ENCODE measurements at places on chromosomes 12 and 14.

DNA sequence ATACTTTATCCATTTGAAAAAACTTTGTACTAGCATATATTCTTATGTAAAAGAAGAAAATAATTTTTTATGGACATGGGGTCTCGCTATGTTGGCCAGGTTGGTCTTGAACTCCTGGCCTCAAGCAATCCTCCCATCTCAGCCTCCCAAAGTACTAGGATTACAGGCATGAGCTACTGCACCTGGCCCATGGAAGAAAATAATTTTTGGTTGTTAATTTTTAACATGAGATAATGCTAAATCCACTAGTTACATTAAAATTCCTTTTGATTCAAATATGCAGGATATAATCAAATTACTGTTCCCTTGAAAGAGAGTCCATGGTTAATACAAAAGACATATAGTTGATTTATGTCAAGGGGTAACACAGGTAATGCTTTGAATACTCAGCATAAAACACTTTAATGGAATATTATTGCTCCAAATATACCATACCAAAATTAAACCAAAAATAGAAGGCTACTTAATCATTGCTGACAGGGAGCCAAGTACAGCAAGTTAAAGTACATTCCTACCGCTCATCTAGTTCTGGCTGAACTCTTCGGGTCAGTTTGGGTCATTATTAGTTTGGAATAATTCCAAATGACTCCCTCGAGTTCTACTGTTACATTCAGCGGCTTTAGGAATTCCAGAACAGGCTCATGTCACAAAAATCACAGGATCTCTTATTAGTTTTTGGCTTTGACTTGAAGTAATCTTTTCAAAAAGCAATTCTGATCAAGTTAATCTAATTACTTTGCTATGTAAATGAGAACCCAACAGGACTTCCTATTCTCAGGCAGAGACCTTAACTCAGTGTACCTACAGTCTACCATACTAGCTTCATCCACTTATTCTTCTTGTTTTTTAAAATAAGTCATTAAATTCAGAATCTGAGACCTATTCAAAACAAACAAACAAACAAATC, 6.1 kb downstream of the SOS2 start:
- DNase-seq = peak; percentile 61

GRCh38 chr12:78392918-78393317, 471.7 kb upstream of the SYT1 start:
- DNase-seq = peak; percentile 10

DNA sequence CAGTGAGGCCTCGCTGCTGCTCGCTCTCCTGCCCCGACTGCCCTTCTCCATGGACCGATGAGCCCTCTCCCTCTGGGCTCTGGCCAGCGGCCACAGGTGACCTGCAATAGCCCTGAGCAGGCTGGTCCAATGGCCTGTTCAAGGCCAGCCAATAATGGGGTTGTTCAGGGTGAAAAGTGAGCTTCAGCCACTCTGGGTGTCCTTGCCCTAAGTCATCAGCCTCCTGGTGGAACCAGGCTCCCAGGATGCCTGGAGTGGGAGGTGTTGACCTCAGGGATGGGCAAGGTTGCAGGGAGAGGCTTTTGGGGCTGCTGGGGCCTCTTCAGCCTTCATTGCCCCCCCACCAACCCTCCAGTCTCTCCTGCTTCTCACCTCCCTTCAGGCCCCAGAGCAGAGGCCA, 79.7 kb downstream of the RFLNA start:
- no peak for DNase-seq

DNA sequence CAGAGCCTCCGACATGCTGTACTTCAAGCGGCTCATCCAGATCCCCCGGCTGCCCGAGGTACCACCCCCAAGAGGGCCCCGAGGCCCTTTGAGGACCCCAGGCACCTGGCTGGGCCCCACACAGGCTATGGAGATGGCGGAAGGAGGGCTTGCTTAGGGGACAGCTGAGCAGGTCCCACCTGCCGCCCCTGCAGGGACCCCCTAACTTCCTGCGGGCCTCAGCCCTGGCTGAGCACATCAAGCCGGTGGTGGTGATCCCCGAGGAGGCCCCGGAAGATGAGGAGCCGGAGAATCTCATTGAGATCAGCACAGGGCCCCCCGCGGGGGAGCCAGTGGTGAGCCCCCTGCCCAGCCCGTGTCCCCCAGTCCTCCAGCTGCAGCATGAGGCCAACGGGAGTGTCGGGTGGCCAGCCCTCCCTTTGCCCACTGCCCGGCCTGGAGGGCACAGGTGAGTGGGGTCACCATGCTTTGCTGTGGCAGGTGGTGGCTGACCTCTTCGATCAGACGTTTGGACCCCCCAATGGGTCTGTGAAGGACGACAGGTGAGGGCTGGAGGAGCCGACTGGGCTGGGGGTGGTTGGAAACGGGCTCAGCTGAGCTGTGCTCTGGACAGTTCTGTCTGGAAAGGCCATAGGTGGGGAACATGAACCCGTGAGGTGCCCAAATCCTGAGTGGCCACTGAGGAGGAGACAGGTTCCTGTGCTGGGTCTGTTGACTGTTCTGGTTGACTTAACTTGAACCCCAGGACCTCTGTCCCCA, 20.0 kb downstream of the HIP1R start:
- DNase-seq = no peak

GRCh38 chr12:62436164-62436503, 30.5 kb upstream of the MON2 start:
- no peak for DNase-seq

DNA sequence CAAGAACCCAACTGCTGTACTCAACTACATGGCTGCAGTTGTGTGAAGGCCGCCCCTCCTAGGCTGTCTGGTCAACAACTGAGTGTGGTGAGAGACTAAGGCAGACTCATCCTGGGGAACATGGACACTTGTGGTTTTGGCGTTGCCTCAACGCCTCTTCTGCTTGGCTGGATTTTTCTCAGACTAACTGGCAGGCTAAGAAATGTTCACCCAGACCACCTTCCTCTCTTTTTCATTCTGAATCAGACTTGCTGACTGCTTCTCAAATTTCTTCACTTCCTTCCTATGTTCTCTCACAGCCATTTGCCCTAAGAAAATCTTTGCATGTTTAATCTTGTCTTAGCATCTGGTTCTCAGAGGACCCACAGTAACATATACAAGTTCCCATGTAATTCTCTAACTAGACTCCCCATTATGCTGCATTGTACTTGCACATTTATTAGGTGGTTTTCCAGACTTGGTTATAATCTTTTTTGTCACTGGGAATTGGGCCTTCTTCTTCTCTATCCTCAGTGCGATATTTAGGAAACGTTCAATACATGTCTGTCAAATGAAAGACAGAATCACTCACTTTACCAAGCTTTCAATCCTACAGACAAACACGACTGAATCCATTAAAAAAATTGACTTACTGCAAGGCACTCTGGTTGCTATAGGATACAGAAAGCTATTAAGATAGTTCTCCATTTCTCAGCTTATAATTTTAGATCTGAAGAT, 327.6 kb downstream of the CCER1 start:
- no peak for DNase-seq

GRCh38 chr14:65993996-65994395, 492.2 kb upstream of the CCDC196 start:
- DNase-seq = peak; percentile 22

- no peak for DNase-seq
Observed at GRCh38 chr12:12180136-12180535, 86.7 kb downstream of the LRP6 start.

DNA sequence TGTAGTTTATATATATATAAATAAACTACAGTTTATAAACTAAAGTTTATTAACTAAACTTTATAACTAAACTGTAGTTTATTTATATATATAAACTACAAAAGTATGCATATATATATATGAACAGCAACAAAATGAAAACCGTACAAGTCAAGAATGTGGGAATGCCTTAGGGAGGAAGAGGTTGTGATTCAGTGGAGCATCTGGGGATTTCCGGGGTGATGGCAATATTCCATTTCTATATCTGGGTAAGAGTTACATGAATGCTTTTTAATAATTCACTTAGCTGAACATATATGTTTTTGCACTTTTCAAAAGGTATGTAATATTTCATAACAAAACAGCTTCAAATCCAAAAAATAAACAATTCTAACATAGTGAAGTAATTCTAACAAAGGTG, 30.1 kb upstream of the CAND1 start:
- DNase-seq = no peak

GRCh38 chr14:58464652-58465051, 37.1 kb downstream of the KIAA0586 start:
- no peak for DNase-seq

- DNase-seq = no peak
Observed at GRCh38 chr14:58994130-58994529, 194.3 kb upstream of the DAAM1 start.

DNA sequence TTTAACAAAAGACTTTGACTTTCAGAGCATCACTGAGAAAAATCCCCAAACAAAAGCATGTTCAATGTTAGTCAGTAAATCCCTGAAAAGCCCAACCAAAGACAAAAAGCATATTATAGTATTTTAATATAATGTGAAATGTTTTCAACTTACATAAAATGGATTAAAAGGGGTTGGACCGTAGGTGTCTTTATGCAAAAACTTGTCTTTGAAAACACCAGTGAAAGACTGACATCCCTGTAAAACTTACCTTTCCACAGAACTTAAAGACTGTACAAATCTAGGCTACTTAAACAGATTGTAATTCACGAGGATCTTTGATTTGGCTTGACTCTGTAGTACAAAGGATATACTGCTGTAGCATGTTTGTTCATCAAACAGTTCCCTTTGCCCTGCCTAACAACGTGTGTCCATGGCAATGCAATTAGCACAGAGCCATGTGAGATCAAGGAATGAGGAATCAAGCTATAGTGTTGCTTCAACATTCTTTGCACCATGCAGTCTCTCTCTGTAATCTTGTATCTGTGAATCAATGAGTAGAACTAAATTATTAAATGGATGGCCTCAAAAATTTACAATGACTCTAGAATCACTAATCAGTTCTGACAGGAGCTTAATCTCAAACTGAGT, 138.5 kb upstream of the SYT1 start:
- DNase-seq = no peak

DNA sequence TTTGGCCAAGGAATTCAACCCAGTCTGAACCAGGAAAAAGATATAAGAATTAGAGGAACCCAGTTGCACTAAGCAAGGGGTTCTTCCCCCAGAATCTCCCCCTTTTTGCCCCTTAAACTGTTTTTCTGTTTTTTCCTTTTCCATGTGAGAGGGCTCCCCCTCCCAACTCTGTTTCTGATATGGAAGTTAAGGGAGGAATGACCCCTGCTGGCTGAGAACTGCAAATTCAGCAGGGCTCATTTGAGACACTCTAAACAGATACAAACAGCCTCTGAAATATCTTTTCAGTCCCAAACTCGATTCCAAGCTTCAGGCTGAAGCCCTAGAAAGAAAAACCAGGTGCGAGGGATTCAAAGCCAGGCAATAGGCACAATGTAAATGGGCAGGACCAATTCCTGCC, 132.7 kb downstream of the SLC41A2 start:
- no peak for DNase-seq

GRCh38 chr12:29245246-29245645, 96.2 kb downstream of the FAR2 start:
- no peak for DNase-seq

- DNase-seq = no peak
Observed at GRCh38 chr14:89619596-89619995, 202.6 kb upstream of the FOXN3 start.

GRCh38 chr12:55687746-55688145, 20.0 kb downstream of the ITGA7 start:
- DNase-seq = no peak

DNA sequence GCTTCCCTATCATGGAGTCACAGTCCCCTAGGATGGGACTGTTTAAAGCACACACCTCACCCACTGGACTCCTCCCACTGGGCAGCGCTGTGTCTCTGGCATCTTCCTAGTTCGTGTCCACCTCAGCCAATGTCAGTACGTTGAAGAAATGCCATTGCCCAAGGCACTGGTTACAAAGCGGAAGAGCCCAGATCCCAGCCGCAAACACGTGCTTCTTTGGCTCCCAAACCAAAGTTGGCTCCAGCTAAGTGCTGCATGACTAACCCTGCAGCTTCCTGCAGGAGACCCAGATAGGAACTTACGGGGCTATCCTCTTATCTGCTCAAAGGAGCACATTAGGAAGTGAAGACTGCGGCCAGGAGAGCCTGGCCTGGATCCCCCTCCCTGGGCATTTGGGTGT, 9.3 kb downstream of the SYNE3 start:
- no peak for DNase-seq

DNA sequence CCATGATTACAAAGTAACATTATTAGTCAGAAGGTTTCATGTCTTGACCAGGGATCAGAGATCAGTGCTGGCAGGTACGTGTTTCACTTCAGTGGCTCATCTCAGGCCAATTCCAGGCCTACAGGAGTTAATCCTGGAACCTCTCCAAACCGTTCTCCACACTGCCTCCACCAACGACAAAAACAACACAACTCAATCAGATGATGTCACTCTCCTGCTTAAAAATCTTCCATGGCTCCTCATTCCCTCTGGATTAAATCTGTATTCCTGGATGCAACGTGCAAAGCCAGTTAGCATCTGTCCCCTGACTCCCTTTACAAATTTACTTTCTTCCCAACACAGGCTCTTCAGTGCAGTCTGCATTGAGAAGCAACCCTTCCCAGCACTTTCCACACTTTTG, 34.3 kb upstream of the TXNRD1 start:
- DNase-seq = no peak

DNA sequence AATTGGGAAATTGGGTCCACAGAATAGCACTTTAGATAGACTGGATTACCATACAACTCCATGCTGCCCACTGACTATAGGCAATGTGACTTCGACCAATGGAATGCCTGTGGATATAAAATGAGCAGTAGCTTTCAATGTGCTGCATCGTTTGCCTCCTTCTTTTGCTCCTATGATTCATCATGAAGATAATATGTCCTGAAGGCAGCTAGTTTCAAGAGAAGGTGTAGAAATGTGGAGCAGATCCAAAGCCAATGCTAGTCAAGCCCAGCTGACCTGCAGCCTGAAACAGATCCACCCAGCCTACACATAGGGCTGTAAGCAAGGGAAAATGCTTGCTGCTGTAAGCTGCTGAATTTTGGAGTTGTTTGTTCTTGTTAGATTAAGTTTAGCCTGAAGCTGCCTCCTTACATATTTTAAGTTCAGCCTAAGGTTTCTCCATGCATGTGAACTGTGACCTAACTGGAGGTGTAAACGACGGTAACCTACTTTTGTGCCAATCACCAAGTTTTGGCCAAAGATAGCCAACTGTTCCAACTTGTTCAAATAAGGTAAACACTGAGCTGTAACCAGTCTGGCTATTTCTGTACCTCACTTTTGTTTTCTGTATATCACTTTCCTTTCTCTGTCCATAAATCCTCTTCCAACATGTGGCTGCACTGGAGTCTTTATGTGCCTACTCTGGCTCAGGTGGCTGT, 169.1 kb upstream of the AVPR1A start:
- no peak for DNase-seq

DNA sequence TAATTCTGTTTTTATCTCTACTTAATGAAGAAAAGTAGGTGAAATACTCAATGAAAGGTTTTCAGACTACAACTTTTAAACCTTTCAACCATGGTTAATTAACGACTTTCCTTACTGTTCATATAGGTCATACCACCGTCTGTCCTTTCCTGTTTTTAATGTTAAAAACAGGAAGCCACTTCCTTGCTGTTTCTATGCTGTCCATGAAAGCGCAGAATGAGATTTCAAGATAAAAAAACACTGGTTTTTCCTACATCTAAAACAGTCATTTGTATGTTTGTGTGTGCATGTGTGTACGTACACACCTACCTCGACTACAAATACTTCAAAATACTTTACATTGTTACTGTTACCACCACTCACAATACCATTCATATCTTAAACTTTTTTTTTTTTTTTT, 27.3 kb downstream of the SPTLC2 start:
- no peak for DNase-seq

Measured in muscle of arm (tissue), 14 donors.